ENCODE measurements at places on chromosomes 5 and 9. TPM values are rescaled to one million over a fixed set of nuclear protein-coding genes. Genes with fewer than 3 reads are reported as not detected.

TRIM7 gene
- 1.2 TPM for total RNA-seq

DNA sequence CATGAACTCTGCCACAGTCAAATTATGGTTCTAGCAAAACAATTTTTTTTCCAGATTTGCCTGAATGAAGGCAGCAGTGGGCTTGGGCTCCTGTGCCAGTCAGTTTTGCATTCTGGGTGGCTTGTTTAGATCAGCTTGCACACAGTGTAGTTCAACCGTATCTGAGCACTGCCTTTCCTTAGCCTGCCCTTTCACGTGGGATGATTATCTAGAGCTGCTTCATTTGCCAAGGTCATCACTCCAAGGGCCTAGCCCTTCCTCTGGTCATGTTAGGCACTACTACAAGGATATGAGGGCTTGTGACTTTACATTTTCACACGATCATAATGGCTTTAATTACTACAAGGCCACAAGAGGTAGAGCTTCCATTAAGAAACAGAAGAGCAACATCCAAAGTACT, 150.6 kb upstream of the EFNA5 start:
- DNase-seq, result no peak

DNA sequence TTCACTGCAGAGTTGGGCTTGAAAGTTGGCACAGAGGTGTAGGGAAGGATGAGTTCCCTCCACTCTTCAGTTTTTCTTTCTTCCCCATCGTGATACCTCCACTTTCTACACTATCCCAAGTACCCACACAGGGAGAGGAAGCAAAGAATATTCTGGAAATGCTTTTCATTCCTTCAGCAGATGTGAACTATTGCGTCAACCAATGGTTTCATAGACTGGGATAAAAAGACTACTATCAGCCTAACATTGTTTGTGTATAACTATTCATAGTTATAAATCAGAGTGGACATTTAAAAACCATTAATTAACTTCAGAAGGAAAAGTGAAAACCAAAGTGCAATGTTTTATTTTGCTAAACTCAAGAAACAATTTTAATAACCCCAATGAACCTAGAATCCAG, 63.6 kb upstream of the MAMDC2 start:
- DNase-seq, result no peak

- DNase-seq, result no peak
Observed at GRCh38 chr9:14939378-14939777, 29.1 kb upstream of the FREM1 start.

COL27A1 gene
- 41.1 TPM for total RNA-seq
